Activated CD4-positive, alpha-beta T cell treated with anti-CD3 and anti-CD28 coated beads for 24 hours (primary cell): ENCODE measurements at places on chromosomes 11 and 22.

DNA sequence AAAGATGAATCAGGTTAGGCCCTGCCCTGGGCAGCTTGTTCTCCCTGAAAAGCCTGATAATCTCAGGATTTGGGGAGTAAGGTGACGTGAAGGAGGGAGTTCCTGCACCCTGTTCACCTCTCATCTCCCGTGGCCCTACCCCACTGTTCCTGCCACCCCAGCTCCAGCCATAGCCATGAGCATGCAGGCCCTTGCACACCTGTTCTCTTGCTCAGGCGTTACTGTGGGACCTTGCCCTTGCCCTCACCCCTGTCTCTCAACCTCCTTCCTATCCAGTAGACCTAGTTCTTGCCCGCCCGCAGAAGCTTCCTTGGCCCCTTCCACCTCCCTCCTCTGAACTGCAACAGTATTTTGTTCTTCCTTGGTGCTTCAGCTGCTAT is 15.0 kb downstream of the TSKU start:
- DNase-seq, result no peak

DNA sequence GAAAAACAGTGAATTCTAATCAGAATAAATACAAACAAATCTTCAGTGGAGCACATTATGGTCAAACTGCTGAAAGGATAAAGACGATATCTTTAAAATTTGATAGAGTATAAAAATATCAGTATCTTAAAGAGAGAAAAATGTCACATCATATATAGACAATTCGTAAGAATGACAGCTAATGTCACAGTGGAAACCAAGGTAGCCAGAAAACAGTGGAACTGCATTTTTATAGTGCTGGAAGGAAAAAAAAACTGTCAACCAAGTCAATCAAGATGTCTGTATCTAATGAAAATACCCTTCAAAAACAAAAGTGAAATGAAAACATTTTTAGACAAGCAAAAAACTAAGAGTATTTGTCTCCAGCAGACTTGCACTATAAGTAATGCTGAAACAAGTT is 73.4 kb upstream of the HMGXB4 start:
- no peak for DNase-seq

- no peak for DNase-seq
Measured at GRCh38 chr11:14835496-14836492, 56.2 kb downstream of the CYP2R1 start.

GRCh38 chr11:78520230-78520629 is 54.4 kb downstream of the NARS2 start:
- DNase-seq, result no peak

- DNase-seq, result no peak
Measured at GRCh38 chr22:48105259-48105658, 1342.8 kb downstream of the TBC1D22A start.
